Metanephros (tissue), 2 donors: ENCODE measurements at places on chromosomes 11 and 22. TPM values are rescaled to one million over a fixed set of nuclear protein-coding genes. Genes with fewer than 3 reads are reported as not detected.

The KCNJ5 gene
- 4.0 TPM for total RNA-seq

The MGAT3 gene
- total RNA-seq, result 13.0 TPM

The CCDC81 gene
- 2.6 TPM for total RNA-seq

The DDIAS gene
- 4.6 TPM for total RNA-seq

The OR5P2 gene
- 0.18 TPM for total RNA-seq
